GM12892 (cell line): ENCODE measurements at places on chromosomes 3 and 15.

DNA sequence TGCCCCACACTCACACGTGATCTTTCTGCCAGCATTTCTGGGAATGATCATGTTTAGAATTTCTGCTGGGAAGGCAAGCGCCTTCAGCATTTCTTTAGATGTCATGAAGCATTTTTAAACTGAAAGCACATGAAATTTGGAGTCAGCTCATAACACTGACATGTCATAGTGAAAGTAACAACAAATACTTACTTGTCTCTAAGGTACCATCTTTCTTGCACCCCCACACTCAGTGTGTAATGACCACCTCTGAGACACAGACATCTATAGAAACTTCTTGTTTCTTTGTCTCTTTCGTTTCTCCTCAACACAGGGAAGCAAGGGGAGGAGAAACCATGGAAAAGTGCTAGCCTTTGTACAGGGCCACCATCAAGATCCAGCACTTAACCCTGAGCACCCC is 171.7 kb downstream of the RORA start:
- no peak for DNase-seq

DNA sequence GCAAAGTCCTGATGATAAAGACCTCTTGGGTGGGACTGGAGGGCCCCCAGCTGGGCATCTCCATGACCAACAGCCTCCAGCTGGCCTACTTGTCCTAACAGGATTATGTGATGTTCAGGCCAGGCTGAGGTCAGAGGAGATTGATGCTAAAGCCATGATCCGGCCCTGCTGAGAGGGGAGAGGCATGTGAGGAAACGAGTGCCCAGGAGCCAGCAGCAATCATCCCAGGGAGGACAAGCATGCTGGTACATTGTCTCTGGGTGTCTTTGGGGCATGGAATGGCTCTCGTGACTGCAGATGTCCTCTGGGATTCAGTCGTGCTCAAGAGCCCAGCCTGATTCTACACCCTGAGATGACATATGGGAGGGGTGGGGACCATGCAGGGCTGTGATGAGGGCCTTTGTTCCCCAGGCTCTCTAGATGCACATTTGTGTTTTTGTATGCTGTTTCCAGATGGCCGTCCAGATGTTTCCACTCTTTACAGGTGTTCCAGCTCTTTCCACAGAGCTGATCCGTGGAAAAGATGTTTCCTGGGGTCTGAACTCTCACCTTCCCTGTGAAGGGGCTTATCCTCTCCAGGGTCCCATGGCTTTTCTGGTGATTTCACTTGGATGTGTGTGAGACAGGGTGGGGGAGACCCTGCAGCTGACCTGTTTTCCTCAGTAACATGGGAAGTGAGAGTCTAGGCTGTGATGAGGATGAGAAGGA is 20.2 kb downstream of the SLC24A1 start:
- DNase-seq: no peak

DNA sequence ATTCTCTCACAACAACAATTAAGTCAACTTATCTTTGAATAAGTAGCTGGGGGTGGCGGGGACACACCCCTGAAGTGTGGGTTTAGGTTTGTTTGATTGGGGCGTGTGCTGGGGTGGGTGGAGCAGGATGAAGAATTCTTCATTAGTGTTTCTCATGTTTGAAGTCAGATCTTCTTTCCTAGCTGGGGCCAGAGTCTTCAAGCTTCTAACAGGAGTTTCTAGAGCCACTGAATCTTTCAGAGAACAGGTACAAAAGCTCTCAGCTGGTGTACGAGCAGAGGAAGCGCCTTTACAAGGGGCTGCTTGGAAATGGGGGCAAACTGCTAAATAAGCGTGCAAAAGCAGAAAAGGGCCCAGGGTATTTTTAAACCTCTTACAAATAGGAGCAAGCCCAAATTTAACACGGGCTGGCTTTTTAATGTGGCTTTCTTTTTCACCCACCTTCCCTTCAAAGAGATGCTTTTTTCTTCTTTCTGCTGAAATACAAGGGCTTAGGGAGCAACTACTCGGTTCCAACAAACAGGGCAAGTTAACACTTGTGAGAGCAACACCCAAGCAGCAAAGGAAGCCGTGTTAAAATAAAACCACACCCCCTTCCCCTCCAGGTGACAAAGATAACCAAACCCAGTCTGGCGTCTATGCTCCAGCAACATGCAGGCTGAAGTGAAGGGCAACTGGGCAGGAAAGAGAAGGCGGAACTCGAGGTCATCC is 86.9 kb upstream of the RASGRP1 start:
- no peak for DNase-seq

DNA sequence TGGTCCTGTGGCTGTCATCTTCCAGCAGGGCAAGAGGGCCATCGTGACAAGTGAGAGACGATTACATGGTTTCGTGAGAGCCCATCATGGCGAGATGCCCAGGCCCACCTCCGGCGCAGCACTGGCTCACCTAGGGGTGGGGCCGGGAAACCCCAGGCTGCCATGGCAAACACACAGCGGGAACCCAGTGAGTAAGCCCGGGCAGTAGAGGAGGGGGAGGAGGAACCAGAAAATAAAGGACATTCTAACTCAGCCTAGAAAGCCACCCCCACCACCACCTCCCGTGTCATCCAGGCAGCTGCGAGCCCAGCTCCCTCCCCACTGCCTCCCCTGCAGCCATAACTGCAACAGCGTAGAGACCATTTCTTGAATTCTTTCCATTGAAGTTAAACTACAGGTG is 52.3 kb downstream of the PCSK6 start:
- DNase-seq: no peak

- DNase-seq: no peak
These were observed 33.7 kb downstream of the CGGBP1 start for GRCh38 chr3:88025001-88025552.

- no peak for DNase-seq
These were observed 383.4 kb downstream of the EPHA6 start for GRCh38 chr3:97197830-97198229.

GRCh38 chr3:125185805-125186204 is 26.7 kb downstream of the SLC12A8 start:
- DNase-seq: no peak

DNA sequence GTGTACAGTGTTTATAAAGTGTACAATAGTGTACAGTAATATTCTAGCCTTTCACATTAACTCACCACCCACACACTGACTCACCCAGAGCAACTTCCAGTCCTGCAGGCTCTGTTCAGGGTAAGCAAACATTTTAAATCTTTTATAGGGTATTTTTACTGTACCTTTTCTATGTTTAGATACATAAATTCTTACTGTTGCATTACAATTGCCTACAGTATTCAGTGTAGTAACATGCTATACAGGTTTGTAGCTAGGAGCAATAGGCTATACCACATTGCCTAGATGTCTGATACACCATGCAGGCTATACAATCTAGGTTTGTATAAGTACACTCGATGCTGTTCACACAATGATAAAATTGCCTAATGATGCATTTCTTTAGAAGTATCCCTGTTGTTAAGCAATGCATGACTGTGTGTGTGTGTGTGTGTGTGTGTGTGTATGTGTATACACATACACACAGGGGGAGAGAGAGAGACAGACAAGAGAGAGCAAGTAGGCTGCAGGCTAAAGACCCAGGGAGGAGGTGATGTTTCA is 72.5 kb upstream of the PRR23C start:
- no peak for DNase-seq
